ENCODE measurements at places on chromosomes 3 and 15.

DNA sequence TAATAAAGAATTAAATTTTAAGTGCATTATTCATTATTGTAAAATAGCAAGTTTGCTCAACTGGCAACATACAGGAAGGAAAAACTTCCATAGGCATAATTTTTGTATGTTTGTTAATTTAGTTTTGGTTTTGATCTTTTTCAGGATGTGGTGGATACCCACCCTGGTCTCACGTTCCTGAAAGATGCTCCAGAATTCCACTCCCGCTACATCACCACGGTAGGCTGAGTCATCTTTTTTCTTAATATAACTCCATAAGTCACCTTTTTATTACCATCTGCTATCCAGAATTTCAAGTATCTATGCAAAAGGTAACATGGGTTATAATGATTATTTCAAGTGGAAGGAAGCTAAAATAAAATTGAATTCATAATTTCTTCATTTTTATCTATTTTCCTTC is 104.8 kb downstream of the PPP2R3A start:
- no peak for DNase-seq

DNA sequence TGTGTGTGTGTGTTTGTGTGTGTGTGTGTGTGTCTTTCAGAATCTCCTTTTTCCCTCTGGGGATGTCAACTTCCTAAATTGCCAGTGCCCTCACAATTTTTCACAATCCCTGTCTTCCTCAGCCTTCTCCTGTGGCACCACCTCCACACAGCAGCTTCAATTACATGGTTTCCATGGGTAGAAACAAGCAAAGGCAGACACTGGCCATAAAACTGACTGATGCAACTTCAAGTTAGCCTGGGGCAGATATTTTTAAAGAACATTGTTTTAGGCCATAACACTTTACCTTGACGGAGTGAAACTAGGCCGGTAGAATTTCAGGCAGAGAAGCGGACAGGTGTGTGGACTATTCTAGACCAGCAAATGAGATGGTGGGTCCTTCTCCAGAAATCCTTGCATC is 405.8 kb upstream of the SUCLG2 start:
- peak; percentile 12 for DNase-seq

GRCh38 chr3:147191795-147192385 is 214.5 kb downstream of the ZIC4 start:
- DNase-seq = peak; percentile 72

GRCh38 chr3:76352511-76353284 is 567.3 kb upstream of the ZNF717 start:
- DNase-seq = no peak

DNA sequence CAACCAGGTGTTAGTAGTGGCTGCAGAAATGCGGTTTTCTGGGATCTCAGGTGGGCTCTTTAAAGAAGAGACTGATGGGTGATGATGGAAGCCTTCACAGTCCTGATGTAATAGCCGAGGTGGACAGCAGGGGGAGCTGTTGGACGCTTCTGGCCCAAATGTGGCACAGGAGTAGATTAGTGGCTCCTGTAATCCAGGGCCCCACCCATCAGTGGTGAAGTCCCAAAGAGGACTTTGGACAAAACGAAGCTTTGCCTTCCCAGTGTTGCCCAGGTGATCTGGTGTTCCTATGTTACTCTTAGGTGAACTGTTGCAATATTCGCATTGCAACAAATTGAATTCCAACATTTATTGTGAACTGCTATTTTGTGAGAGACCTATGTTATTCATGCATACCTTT is 31.8 kb upstream of the MYZAP start:
- peak; percentile 86 for DNase-seq

- DNase-seq = no peak
These were observed 74.8 kb upstream of the PLCL2 start for GRCh38 chr3:16809993-16810392.

- no peak for DNase-seq
These were observed 8.3 kb upstream of the MAP1A start for GRCh38 chr15:43508991-43509659.

DNA sequence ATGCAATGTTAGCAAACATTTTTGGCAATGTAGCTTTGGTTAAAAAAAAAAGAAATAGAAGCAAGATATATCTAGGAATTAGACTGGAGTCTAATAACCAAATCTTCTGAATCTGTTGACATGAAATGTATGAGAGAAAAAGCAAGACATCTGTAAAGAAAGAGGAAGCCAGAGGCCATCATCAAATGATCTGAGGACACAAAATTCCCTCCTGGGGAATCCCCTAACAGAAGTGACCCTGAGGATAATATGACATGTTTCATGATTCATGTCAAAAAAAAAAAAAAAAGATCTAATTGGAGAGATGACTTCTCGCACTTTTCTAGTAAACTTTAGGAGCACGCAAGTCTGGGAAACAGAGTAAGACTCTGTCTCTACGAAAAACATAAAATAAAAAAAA is 70.9 kb downstream of the IMPG2 start:
- no peak for DNase-seq

GRCh38 chr3:8278448-8278847 is 223.2 kb upstream of the LMCD1 start:
- DNase-seq = no peak

GRCh38 chr15:52783191-52783829 is 6.8 kb downstream of the ONECUT1 start:
- DNase-seq = peak; percentile 68

DNA sequence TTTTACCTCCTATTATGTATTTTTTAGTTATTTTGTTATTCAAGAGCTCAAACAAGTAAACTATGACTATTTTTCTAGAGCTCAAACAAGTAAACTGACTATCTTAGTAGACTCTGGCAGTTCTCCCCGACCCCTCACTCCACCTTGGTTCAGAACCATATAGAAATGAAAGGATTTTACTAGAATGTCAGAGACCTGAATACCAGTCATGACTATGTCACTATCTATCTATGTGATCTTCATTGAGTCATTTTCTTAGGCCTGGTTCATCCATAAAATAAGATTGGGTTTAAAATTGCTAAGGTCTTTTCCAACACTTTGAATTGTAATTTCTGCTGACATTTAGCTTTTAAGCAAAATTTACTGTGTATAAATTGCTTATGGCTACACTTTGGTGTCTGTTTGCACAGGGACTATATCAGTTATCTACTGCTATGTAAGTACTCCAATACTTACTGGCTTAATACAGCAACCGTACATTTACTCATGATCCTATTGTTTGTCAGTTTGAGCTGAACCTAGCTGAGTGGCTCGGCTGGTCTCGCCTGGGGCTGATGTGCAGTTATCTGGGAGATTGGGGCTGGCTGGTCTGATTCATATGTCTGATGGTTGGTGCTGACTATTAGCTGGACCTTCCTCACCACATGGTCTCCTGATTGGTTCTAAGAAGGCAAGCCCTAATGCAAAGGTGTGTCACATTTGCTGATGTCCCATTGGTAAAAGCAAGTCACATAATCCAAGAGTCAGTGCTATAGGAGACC is 37.0 kb downstream of the RASA2 start:
- DNase-seq = no peak

GRCh38 chr3:115937054-115937453 is 313.7 kb downstream of the GAP43 start:
- no peak for DNase-seq
